Upper lobe of right lung (tissue), 1 donor: ENCODE measurements at places on chromosomes 4 and X. TPM values are rescaled to one million over a fixed set of nuclear protein-coding genes. Genes with fewer than 3 reads are reported as not detected.

The TRPC3 gene
- 2.1 TPM for total RNA-seq

The TMPRSS11F gene
- total RNA-seq: not detected

DNA sequence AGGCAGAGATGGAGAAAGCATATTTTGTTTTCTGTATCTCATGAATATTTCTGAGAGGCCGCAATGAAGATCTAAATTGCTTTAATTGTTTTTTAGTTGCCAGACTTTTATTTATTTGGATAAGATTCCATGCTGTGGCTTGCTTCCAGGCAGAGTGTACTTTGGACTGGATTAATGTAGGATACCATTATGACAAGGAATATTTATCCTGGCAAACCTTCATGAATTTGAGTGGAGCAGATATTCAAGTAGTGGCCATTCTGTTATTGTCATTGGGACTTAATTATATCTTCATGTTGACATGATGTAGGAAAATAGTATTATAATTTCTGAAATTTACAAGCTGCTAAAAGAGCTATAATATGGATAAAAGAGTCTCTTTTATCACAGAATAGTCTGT lies 182.9 kb downstream of the C4orf33 start:
- no peak overlapping the region for H3K4me3 ChIP-seq
- no peak overlapping the region for H3K27ac ChIP-seq
- H3K4me1 ChIP-seq: no peaks in the 10 kb centered on the region

GRCh38 chr4:55948726-55949481 lies at the start of gene CEP135:
Gene CEP135, plus strand, starts transcription at chr4:55948945. Its CDS starts 3,186 bp downstream, at chr4:55952131.
- H3K4me1 ChIP-seq: peaks cover 5% of the 10 kb centered on the region
- no peaks in the 10 kb centered on the region for H3K27me3 ChIP-seq
- H3K36me3 ChIP-seq: peaks cover 7% of the 10 kb centered on the region
- peak within 1 kb of the TSS; percentile 82 for H3K4me3 ChIP-seq
- peak within 1 kb of the TSS; percentile 90 for H3K27ac ChIP-seq
- DNase-seq: peak; percentile 99

DNA sequence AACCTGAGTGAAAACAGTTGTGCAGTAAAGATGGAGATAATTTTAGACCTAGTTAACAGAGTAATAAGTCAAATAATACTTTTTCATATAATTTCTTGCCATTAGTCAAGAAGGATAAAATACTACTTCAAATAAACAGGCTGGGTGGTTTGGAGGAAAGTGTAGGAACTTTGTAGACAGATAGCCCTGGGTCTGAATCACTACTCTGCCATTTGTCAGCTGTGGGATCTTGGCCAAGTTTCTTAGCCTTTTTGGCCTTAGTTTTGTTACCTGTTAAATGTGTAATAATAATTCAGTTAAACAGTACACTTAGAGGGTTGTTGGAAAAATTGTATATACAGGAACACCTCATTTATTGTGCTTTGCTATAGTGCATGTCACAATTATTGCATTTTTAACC lies 163.7 kb downstream of the NPNT start:
- H3K4me3 ChIP-seq: no peak overlapping the region
- H3K27ac ChIP-seq: no peak overlapping the region
- no peaks in the 10 kb centered on the region for H3K36me3 ChIP-seq

GRCh38 chr4:2446656-2447564 lies 22.0 kb upstream of the RNF4 start:
- no peaks in the 10 kb centered on the region for H3K27me3 ChIP-seq
- H3K4me3 ChIP-seq: no peak overlapping the region
- H3K36me3 ChIP-seq: no peaks in the 10 kb centered on the region
- no peak overlapping the region for H3K27ac ChIP-seq

The PYURF gene
- 67.9 TPM for total RNA-seq

DNA sequence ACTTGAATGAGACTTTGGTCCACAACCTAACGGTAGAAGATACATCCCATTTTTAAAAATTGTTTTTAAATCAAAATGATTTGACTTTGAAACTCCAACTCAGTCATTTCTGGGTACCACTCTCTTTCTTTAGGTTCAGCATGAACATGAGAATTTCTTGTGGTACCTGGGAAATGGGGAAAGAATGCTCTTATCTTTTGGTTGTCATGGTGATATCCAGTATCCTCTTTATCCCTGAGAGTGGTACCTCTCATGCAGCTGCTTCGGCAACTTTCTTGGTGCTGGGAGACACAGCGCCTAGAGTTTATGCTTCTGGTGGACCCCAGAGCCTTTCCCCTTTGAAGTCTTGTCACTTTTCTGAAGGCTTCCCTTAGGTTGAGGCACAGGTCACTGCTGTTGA lies 465.1 kb upstream of the FAT1 start:
- H3K27me3 ChIP-seq: no peaks in the 10 kb centered on the region
- no peak for DNase-seq
- no peak overlapping the region for H3K4me3 ChIP-seq
- no peaks in the 10 kb centered on the region for H3K4me1 ChIP-seq
- H3K27ac ChIP-seq: no peak overlapping the region

DNA sequence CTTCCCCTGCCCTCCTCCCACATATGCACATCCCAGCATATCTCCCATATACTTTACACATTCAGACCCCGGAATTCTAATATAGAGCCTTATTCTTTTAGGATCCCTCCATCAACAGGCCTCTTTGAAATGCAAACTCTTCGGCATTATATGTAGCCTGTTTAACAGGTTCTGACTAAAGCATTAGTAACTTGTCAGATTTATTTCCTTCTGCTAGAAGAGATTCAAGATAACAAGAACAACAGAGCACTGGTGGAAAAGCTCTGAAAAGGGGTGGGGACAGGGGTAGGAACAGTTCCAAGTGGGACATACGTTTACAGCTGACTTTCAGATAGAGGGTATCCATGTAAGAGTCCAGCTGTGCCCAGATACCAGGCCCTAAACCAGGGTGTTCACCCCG lies 31.7 kb upstream of the PRPS1 start:
- no peak for DNase-seq
- no peak overlapping the region for H3K4me3 ChIP-seq
- no peak overlapping the region for H3K27ac ChIP-seq
- H3K4me1 ChIP-seq: no peaks in the 10 kb centered on the region
- H3K27me3 ChIP-seq: no peaks in the 10 kb centered on the region

GRCh38 chrX:14300376-14300775 lies 229.0 kb upstream of the GLRA2 start:
- no peaks in the 10 kb centered on the region for H3K27me3 ChIP-seq
- no peaks in the 10 kb centered on the region for H3K36me3 ChIP-seq

The PPP4R3C gene
- not detected for total RNA-seq

DNA sequence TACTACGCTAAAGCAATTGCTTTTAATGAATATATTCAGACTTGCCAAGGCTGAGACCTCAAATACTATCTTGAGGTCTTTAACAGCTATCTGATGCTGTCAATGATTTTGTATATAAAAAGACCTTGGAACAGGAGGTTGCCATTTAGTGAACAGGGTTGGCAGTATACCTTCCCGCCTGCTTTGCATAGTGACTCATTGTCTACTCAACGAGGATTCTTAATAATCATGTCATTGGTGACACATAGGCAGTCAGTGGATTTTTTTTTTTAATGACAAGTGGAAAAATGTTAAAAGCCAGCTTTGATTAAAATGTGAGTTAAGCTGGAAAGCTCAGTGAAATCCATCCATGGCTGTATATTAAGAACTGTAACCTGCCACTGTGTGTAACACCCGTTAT lies 164.0 kb downstream of the ASMT start:
- H3K4me1 ChIP-seq: no peaks in the 10 kb centered on the region
- H3K27me3 ChIP-seq: no peaks in the 10 kb centered on the region
- H3K36me3 ChIP-seq: no peaks in the 10 kb centered on the region
- DNase-seq: no peak
- no peak overlapping the region for H3K4me3 ChIP-seq

The MAGEE2 gene
- total RNA-seq: not detected

DNA sequence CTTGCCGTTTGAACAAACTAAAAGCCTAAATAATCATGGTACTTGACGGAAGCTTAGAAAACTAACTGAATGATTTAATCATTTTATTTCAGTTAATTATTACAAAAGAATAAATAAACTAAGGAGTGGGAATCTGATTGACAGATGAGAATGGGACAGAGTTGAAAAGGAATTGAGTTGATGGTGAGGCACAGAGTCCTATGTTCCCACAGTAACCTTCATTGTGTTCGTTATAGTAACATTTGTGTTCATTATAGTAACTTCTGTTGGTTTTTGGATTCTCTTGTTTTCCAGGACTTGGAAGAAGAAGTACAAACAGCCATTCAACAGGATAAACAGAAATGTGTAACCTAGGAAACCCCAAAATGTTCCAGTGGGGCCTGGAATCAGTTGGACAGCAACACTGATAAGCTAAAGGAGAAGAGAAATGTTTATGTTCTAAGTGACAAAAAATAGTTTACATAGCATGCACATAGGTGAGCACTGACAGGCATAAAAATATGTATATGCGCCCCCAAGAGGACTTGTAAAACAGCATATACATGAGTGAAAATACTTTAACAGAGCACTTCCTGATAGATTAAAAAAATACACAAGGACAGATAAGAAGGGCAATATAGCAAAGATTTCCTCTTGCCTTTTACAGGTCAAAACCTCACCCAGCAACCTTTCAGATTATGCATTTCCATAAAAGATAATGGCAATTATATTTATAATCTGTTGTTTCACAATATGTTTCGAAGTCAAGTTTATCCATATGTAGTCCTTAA lies 218.6 kb upstream of the HTR2C start:
- DNase-seq: no peak
- H3K27me3 ChIP-seq: no peaks in the 10 kb centered on the region
- no peak overlapping the region for H3K4me3 ChIP-seq
- no peaks in the 10 kb centered on the region for H3K36me3 ChIP-seq
- no peaks in the 10 kb centered on the region for H3K4me1 ChIP-seq

DNA sequence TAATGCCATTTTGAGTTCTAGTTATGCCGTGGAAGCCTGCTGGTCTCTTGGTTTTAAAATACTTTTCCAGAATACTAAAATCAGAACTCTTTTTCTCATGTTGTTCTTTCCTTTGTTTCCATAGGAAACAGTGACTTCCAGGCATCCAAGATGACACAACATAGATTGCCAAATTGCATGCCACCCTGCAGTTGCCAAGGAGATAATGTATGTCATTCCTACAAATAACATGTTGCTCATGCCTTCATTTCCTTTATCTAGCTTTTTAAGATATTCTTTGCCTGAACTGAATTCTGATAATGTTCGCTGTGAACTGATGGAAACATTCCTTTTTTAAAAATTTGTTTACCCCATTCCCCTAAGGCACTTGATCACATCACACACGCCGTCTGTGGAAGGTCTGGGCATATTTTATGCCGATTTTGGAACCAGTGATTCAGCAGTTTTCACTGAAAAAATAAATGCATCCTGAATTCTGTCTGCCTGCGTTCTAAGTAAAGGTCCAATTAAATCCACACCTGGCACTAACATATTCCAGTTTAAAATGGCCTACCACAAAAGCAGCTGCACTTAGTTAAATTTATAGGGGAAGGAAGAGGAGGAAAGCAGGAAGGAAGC lies 38.0 kb upstream of the COX7B2 start:
- peaks cover 6% of the 10 kb centered on the region for H3K27me3 ChIP-seq
- H3K4me1 ChIP-seq: no peaks in the 10 kb centered on the region
- no peaks in the 10 kb centered on the region for H3K36me3 ChIP-seq
- no peak overlapping the region for H3K4me3 ChIP-seq
- no peak for DNase-seq

The RAB41 gene
- total RNA-seq: not detected

The VSIG1 gene
- total RNA-seq: 1.1 TPM

- H3K4me1 ChIP-seq: peaks cover 5% of the 10 kb centered on the region
- H3K27me3 ChIP-seq: no peaks in the 10 kb centered on the region
- H3K4me3 ChIP-seq: no peak overlapping the region
- H3K36me3 ChIP-seq: peaks cover 6% of the 10 kb centered on the region
- H3K27ac ChIP-seq: no peak overlapping the region
- DNase-seq: no peak
Measured at GRCh38 chr4:102312417-102312816, 32.9 kb downstream of the SLC39A8 start.

The RNF150 gene
- total RNA-seq: 2.4 TPM

GRCh38 chr4:110610940-110611831 lies 11.7 kb downstream of the PITX2 start:
- no peak overlapping the region for H3K4me3 ChIP-seq
- H3K27me3 ChIP-seq: peaks cover 85% of the 10 kb centered on the region
- H3K36me3 ChIP-seq: no peaks in the 10 kb centered on the region
- H3K4me1 ChIP-seq: peaks cover 6% of the 10 kb centered on the region

DNA sequence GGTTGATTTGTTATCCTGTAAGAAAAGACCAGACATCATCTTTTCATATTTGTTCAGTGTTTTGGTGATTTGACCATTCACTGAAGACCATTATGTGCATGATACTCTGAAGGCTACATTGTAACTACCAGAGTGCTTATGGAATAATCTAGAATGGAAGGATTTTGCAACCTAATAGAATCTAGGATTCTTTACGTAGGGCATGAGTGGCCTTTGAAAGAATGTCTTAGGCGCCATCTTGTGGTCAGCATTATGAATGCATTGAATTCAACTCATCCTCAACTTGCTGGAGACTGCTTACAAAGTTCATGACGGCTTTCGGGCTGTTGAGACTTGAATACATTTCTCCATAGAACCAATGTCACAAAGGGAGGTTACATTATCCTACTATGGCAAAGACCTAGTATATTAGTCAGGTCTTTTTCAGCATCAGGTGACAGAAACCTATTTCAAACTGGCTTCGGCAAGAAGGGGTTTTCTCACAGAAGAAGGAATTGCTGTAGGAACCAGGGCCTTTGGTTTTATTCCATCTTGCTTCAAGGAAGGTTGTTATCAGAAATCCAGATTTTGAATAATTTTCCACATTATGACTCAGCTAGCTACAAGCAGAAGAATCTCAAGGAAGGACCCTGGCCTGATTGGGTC lies 104.1 kb downstream of the GPAT3 start:
- H3K36me3 ChIP-seq: no peaks in the 10 kb centered on the region
- no peak overlapping the region for H3K4me3 ChIP-seq

DNA sequence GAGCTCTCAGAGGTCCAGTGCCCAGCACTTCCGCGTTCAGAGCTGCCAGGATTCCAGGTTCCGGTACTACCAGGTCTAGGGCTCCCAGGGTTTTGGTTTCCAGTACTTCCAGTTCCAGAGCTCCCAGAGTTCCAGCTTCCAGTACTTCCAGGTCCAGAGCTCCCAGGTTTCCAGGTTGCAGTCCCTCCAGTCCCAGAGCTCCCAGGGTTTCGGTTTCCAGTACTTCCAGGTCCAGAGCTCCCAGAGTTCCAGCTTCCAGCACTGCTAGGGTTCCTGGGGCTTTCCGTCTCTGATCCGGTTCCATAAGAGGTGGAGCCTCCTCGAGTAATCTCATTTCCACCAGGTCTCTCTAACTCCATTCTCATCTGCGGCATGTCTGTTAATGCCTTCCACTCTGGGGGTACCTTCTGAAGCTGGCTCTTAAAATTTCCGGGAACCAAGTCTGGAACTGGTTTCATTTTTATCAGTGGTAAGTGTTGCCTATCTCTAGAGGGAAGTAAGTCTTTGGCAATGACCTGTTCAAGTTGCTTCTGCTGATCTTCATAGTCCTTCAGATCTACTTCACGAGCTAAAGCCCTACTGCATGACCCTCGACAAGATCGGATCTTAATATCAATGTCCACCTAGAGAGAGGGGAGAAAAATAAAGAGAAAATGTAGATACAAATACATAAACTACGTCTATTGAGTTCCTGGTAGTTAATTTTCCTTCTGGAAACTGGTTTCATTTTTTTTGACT lies 4.1 kb downstream of the FGA start:
- DNase-seq: no peak
- peaks cover 3% of the 10 kb centered on the region for H3K27me3 ChIP-seq
- no peaks in the 10 kb centered on the region for H3K4me1 ChIP-seq
- no peaks in the 10 kb centered on the region for H3K36me3 ChIP-seq
